ACHN (cell line): ENCODE measurements at places on chromosomes 13 and 19.

- DNase-seq, result no peak
Observed at GRCh38 chr19:39174142-39174541, 22.6 kb upstream of the NCCRP1 start.

DNA sequence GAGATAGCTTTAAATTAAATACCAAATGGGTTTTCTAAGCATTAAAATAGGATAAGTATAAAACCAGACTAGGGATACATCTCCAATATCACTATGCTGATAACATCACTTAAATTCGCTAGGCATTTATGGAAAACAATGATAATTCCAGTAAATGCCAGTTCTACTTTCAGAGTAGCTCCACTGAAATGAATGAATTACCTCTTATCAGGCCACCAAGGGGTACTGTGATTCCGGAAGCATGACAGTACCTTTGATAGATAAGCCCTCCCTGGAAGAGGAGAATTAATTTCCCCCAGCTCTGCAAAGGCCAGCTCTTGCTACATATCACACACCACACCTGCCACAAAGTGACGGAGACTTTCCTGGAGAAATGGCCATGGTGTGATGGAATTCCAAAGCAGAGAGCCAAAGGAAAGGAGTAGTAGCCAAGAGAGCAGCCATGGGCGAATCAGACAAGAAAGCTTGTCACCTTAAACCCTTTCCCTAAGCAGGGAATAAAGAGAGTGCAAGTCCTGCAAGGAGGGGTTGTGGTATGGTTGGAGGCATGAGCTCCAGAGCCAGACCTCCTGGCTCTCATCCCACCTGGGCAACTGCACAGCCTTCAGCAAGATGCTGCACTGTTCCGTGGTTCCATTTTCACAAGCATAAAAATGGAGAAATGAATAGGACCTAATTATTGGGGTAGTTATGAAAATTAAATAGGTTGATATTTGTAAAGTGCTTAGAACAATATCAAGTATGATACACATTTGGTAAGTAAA, 423.1 kb downstream of the FGF14 start:
- DNase-seq, result no peak

GRCh38 chr13:106619688-106620555, 52.0 kb upstream of the ARGLU1 start:
- DNase-seq, result peak; percentile 68

GRCh38 chr13:103694033-103694432, 627.8 kb upstream of the SLC10A2 start:
- DNase-seq, result no peak

GRCh38 chr13:48783695-48784230, 130.0 kb downstream of the CYSLTR2 start:
- DNase-seq, result no peak

DNA sequence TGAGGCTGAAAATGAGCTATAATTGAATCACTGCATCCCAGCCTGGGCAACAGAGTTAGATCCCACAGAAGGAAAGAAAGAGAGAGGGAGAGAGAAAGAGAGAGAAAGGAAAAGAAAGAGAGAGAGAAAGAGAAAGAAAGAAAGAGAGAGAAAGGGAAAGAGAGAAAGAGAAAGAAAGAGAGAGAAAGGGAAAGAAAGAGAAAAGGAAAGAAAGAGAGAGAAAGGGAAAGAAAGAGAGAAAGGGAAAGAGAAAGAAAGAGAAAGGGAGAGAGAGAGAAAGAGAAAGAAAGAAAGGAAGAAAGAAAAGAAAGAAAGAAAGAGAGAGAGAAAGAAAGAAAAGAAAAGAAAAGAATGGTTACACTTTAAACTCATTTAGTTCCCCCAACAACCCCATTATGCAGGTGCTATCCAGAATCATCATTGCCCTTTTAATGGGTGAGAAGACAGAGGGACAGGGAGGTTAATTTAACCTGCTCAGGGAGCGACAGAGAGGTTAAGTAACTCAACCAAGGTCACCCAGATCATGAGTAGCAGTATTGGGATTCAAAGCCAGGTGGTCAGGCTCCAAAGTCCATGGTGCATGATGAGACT, 10.2 kb upstream of the DPP9 start:
- no peak for DNase-seq

DNA sequence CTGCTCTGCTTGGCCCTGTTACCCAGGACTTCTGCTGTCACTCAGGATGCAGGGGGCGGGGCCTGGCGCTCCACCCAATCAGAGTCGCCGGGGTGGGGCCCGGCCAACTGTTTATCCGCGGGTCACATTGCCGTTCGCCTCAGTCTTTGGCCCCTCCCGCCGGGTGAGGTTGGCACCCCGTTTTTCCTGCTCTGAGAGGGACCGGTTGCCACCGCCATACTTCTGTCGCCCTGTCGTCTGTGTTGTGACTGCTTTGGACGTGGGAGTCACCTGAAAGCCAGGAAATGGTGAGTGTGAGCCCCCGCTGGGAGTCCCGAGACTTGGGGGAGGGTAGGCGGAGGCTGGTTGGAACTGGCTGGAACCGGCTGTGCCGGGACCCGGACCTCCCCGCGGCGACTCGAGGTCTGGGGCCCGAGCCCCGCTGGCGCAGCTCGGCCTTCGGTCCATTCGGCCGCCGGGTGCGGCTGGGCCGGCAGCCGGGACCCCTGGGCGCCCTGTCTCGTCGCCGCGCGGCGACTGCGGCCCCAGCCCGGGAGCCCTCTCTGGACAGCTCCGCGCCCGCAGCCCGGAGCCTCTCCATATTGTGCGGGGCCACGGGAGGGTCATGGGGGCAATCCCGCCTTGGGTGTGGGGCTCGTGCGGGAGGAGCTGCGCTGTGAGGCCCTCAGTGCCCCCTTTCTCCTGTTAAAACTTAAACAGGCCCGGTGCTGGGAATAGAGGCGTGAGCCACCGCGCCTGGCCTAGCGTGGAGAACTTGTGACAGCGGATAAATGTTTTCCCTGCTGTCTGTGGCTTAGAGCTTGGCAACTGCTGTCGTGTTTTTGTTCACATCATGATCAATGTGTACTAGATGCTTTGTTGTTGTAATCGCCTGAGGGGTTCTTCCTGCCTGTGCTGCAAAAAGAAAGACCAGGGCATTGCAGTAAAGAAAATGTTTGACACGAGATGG, at the start of gene ZNF844:
Gene ZNF844 (plus strand): TSS at position 142 of the 949 bp plus-strand sequence. CDS start 143 bp downstream, at position 285.
- no peak for DNase-seq

- DNase-seq, result peak; percentile 8
Observed at GRCh38 chr13:57582032-57582431, 49.5 kb upstream of the PCDH17 start.

DNA sequence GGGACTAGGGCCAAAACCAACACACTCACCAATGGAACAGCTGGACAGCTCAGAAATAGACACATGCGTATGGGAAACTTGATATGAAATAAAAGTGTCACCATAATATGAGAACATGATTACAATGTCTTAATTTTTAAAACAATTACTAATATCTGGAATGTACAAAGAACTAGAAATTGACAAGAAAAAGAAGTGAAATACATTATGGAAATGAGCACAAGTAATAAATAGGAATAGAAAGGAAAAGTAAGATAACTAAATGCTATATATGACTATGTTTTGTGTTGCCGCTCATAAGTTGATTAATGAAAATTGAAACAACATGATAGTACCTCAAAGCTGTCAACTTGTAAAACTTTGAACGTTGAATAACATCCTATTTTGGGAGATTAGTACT, 801.1 kb downstream of the SLITRK5 start:
- no peak for DNase-seq

DNA sequence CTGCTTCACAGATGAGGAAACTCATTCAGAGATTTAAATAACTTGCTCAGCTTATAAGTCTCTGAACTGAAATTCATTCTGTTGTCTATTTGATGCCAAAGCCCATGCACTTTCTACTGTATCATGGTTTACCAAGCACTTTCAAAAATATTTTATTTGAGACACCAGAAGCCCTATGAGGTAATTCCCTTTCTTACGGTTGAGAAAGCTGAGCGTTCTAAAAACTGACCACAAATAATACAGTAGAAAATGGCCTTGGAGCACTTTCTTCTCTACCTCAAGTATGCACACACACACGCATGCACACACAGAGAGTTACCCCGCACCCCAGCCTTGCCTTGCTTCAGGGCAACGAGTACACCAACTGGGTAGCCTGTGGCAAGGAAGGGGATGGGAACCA, 228.5 kb downstream of the RFC3 start:
- no peak for DNase-seq
